A172 (cell line): ENCODE measurements at places on chromosomes 7 and 10.
A peak's percentile ranks its signal among the peaks of the same experiment; 100 is the strongest.

GRCh38 chr7:7254908-7255307, 72.6 kb downstream of the C1GALT1 start:
- DNase-seq = no peak

GRCh38 chr7:107224374-107225223, 55.8 kb downstream of the HBP1 start:
- DNase-seq = no peak

- DNase-seq = peak; percentile 94
Measured at GRCh38 chr10:69807122-69807521, 5.4 kb downstream of the COL13A1 start.

DNA sequence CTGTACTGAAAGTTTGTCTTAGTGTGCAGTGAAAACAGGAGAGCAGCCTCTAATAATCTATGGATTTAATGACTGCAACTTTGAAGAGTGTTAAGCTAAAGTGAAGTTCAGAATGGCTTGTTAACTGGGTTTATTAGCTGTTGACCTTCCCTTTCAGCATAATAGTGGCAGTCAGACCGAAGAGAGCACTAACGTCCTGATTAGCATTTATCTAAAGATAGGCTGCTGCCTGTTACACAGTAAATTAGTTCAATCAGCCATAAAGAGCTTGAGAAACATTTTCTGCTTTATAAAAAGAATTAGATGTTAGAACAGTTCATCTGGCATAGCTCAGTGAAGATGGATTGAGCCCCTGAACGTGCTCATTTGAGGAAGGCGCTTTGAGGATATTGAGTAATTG, 433.0 kb downstream of the AUTS2 start:
- DNase-seq = no peak

DNA sequence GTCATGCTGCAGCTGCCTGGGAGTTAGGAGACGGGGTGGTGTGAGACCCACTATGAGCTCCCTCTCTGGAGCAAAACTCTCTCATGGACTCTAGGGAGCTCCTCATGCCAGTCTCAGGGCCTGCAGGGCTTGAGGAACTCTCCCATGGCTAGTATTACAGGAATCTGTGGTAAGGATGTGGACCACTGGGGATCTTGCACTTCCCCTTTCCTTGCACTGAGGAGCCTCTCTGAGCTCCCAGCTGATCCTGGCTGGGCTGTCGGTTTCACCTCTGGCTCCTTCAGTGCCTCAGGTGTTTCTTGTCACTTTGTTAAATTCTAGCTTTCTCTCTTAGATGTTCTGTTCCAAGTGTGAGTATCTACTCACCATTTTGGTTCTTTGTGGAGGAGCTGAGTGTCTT, 71.6 kb upstream of the IMMP2L start:
- DNase-seq = no peak

DNA sequence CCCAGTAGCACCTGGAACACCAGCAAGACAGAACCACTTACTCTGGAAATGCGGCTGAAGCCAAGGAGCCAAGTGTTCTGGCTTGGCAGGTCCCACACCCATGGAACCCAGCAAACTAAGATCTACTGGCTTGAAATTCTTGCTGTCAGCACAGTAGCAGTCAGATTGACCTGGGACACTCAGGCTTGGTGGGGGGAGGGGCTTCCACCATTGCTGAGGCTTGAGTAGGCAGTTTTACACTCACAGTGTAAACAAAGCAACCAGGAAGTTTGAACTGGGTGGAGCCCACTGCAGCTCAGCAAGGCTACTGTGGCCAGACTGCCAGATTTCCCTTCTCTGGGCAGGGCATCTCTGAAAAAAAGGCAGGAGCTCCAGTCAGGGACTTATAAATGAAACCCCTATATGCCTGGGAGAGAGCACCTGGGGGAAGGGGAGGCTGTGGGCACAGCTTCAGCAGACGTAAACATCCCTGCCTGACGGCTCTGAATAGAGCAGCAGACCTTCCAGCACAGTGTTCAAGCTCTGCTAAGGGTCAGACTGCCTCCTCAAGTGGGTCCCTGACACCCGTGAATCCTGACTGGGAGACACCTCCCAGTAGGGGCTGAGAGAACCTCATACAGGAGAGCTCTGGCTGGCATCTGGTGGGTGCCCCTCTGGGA, 121.2 kb downstream of the MTERF1 start:
- peak; percentile 49 for DNase-seq

GRCh38 chr7:51606601-51607154, 290.1 kb upstream of the COBL start:
- DNase-seq = peak; percentile 38

- DNase-seq = no peak
Measured at GRCh38 chr7:129529643-129530042, 27.3 kb downstream of the SMKR1 start.

DNA sequence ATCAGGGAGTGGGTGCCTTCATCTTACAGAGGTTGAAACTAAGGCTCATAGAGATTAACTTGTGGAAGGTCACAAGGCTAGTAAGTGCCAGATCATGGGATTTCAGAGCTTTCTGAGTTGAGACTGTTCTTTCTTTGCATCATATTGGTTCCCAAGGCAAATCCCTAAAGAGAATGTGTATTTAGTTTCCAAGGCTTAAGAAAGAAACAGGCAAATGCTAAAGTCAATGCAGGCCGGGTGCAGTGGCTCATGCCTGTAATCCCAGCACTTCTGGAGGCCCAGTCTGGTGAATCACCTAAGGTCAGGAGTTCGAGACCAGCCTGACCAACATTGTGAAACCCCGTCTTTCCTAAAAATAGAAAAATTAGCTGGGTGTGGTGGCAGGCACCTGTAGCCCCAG, 19.8 kb downstream of the CDK1 start:
- DNase-seq = peak; percentile 31

GRCh38 chr10:44240584-44241205, 144.2 kb downstream of the CXCL12 start:
- peak; percentile 41 for DNase-seq
